ENCODE measurements at places on chromosomes 6 and 20.

GRCh38 chr20:19493794-19494495 is 264.1 kb upstream of the RIN2 start:
- DNase-seq: no peak

DNA sequence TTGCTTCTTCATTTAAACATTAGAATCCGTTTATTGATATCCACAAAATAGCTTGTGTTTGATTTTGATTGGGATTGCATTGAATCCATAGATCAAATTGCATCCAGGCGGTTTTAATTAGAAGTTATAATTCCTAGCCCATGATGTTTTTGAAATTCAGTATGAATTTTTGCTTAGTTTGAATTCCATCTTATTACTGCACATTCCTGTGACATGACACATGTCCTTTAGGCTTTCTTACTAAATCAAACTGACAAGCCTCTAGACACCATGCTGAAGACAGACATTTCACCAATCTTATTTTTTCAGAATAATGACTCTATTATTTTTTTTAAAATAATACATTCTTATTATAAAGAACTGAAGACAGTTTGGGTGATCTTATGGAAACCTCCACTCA is 21.4 kb upstream of the PI16 start:
- no peak for DNase-seq

DNA sequence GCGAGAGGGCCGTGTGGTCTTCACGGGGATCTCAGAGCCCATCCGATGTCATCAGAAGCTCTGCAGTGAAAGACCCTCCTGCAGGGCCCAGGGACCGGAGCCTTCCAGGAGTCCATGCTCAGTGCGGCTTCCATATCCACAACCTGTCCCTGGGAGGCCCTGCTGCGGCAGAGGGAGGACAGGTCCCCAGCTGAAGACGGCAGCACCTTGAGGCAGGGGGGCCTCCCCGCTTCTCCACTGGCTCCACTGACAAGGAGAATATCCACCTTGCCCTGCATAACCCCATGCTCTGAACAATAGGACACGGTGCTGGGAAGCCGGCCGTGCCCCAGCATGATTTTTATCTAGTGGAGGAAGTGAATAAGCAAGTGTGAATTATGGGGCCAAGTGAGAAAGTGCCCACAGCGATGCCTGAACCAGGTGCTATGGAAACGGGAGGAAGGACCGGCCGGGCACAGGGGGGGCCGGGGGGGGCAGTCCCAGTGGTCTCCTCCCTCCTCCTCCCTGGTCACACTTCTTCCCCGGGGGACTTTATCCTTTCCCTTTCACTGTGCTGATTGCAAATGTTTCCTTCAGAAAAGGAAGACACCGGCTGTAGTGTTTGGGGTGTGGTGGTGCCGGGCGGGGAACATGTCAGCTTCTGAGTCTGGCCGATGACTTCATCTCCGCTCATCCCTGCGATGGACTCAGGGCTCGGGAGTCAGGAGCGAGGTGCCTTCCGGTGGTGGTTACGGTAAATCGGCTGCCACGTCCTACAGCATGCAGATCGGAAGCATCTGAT is 225.1 kb downstream of the ERMARD start:
- no peak for DNase-seq

DNA sequence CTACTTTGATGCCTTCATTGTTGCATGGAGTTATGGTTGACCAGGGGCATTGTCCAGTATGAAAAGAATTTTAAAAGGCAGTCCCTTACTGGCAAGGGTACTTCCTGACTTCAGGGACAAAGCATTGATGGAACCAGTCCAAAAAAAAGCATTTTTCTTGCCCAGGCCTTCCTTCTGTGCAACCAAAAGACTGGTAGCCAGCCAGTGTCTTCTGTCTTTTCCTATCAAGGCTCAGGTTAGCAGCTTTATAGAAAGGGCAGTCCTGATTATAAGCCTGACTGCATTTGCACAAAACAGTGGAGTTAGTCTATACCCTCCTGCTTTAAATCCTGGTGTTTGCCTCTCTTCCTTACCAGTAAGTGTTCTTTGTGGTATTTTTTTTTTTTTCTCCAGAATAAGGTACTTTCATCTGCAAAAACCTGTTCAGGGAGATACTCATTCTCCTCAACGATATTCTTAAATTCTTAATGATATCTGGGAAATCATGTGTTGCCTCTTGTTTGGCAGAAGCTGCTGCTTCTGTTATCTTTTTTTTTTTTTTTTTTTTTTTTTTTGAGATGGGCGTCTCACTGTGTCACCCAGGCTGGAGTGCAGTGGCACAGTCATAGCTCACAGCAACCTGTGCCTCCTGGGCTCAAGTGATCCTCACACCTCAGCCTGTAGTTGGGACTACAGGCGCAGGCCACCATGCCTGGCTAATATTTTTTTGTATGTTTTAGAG is 33.9 kb downstream of the SCAF8 start:
- no peak for DNase-seq
